ENCODE measurements at places on chromosomes 6 and 20.

- DNase-seq: no peak
These were observed 38.0 kb downstream of the RTN4IP1 start for GRCh38 chr6:106591111-106591825.

GRCh38 chr6:27375613-27376079 lies 12.9 kb upstream of the ZNF391 start:
- peak; percentile 10 for DNase-seq

- DNase-seq: no peak
These were observed 189.4 kb upstream of the RNF217 start for GRCh38 chr6:124772733-124773319.

DNA sequence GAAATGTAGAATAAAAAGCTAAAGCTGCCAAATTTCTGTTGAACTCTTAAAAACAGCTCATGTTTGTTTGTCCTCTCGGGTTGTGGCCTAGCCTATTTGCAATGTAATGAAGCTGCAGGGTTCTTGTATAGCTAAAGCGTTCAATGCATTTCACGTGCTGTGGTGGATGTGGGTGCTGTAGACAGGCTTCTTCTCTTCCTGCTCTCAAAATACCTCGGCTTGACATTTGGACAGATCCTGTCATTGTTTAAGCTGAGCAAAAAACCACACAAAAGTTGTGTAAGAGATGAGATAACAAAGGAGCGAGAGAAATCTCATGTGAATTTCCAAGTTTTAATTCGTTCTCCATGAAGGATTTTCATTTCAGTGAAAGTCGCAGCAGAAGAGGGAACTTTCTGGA lies 196.3 kb upstream of the UST start:
- DNase-seq: no peak

DNA sequence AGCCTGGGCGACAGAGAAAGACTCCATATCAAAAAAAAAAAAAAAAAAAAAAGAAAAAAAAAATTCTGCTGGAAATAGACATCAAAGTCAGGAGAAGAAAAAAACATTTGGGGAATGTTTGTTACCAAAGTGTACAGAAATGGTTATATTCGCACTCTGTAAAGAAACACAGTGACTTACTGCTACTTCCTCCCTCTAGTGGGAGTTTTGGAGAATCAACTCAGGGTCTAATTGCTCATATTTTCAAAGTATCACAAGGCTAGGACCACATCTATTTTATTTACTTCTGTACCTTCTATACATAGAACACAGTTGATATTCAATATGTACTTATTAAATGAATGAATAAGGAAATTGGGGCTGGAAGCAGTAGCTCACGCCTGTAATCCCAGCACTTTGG lies 24.4 kb downstream of the ARG1 start:
- DNase-seq: peak; percentile 11

- no peak for DNase-seq
These were observed 88.2 kb upstream of the DST start for GRCh38 chr6:56730663-56731529.

DNA sequence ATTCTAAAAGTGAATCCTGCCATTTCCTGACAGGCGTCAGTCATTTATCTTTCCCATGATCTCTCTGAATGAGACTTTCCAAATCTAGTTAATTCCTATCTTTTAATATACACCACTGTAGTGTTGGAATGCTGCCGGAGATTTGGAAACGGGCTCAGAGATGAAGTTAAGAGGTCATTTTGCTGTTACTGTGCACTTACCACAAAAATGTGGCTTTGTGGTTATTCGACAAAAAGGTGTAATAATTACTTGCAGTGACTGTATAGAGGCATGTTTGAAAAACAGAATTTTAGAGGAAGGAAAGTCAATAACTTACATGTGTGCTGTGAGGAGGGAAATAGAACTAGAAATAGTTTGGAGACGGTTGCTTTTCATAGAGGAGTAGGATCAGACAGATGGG lies 460.2 kb upstream of the BTBD3 start:
- no peak for DNase-seq

DNA sequence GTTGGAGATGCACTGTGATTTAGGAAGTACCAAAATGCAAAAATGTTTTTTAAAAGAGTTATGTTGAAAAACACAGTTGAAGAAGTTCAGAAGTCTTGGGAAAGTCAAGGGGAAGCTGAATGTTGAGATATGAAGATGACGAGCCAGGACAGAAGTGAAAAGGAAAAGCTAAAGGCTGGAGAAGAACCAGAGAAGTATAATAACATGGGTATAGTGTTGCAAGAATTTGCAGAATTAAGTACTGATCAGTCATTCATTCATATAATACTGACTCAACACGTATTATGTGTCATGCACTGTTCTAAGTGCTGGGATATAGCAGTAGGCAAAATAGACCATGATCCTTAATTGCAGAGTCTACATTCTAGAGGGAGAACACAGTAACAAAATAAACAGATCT lies 432.8 kb downstream of the CDC5L start:
- no peak for DNase-seq

DNA sequence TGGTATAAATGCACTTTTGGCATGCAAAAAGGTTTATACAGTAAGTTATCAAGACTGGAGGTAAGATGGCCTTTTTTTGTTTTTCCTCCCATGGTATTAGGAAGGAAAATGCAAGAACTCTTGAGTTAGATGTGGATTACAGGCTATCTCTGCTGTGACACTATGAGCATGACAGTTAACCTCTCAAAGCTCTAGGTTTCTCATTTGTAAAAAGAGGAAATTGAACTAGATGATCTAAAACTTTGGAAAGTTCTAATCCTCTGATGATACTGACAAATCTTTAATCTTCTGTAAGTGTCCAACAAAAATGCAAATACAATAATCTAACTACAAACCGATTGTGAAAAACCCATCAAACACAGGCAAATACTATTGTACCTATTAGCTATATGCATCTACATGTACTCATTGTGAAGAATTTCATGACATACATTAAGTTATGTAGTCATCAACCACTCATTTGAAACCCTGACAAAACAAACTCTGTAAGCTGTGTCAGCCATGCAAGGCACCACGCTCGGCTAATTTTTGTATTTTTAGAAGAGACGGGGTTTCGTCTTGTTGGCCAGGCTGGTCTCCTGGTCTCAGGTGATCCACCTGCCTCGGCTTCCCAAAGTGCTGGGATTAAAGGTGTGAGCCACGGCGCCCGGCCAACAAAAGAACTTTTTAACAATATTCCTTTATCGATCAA lies 4.2 kb downstream of the CDK19 start:
- DNase-seq: no peak

GRCh38 chr20:1291191-1291741 lies 25.2 kb downstream of the SNPH start:
- no peak for DNase-seq

DNA sequence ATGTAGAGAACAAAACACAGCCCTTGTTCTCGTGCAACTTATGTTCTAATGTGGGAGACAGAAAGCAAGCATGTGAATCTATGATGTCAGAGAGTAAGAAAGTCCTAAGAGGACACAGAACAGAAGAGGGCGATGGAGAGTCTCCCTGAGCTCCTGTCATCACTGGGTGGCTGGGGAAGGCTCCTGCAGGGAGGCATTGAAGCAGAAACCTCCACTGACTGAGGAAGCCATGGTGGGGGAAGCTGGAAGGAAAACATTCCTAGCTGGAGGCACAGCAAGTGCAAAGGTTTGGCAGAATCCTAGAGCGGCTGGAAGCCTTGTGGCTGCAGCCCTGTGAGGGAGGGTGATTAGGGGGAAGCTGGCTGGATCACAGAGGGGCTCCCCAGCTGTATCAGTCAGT lies 248.0 kb downstream of the CDH26 start:
- peak; percentile 7 for DNase-seq

DNA sequence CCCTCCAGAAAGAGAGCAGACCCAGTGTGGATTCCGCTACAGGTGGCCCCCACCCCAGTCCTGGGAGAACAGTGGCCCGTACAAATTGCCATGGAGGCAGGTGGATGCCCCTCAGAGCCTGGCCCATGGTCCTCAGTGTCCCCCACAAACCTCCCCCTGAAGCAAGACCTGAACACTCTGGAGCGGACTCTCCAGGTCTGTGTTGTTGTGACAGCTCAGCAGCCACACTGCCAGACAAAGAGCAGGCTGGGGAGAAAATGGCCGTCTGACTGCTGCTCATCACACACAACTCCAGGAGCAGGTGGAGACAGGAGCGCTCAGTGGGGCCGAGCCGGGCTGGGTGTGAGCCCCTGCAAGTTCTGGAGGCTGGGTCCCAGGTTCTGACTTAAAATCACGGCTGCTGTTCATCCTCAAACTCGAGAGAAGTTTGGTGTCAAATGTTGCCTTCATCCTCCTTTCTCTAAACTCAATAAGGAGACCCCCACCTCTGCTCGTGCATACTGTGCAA lies 241.8 kb downstream of the CDH4 start:
- no peak for DNase-seq

- DNase-seq: no peak
These were observed 16.4 kb downstream of the FRMD1 start for GRCh38 chr6:168062346-168063289.

DNA sequence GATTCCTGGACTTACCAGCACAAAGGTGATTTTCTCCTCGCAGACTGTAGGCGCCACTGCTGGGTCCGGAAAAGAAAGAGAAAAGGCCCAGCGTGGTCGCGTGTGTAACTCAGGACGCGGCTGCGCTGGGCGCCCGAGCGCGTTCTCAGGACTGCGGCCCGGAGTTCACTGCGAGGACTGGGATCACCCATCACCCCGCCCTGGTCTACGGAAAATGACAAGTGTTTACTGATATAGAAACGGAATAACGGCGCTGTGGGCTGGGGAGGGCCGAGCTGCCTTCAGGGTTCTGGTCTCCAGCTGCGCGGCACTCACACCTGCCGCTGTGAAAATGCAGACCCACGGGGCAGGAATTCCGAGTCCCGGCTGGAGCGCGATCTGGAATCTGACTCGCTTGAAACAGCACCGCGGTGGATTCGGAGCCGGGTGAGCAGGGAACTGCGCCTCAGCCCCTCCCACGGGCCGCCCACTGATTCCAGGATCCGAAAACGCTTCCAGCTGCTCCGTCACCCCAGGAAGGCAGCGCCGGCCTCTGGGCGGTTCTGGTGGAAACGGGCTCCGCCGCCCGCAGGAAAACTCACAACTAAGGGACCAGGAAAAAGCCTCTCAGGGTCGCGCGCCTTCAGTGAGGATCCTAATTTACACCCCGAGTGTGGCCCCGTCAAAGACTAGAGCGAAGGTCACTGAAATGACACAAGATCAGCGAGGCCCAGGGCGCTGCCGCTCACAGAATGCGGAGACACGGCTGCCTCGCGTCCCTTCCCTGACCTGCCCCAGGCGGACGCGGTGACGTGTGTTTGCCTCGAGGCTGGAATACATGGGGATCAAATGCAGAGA lies 34.5 kb downstream of the HLA-A start:
- peak; percentile 85 for DNase-seq

- DNase-seq: no peak
These were observed 57.6 kb upstream of the MAN1A1 start for GRCh38 chr6:119407156-119407555.

DNA sequence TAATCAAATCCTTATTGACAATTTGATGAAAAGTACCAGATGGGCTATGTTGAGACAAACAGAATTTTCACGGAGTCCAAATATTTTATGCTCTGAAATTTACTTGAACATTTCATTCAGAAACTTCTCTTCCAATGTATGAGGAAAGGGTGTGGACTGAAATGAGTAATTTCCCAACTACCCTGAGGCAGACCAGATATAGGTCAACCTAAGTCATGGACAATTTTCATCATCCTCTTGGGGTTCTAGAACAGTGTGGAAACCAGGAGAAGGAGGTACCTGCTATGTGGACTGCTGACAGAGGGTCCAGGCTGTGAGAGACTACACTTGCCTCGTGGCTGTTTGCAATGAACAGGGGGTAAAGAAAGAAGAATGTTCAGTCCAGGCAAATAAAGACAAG lies 323.0 kb downstream of the ESR1 start:
- no peak for DNase-seq

DNA sequence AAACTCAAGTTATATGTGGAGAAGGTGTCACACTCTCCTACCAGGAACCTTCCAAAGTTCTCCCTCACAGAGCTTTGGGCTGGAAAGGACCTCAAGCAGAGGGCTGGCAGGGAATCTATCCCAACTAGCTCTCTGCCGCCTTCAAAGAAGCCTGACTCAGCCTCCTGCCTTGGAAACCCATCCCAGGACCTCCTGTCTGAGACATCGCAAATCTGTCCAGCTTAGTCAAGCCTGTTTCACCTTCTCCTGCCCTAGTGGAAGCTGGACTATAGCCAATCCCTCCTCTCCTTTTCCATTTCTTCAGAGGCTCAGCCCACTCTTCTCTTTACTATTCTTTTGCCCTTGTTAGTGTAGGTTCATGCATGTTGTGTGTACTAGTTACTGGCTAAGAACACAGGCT lies 48.2 kb upstream of the FOXP4 start:
- no peak for DNase-seq

GRCh38 chr6:7219310-7219709 lies 93.7 kb downstream of the SSR1 start:
- peak; percentile 34 for DNase-seq

- DNase-seq: no peak
These were observed 110.6 kb upstream of the NHSL1 start for GRCh38 chr6:138609801-138610430.

GRCh38 chr6:135195041-135195440 lies 13.9 kb downstream of the MYB start:
- no peak for DNase-seq

- peak; percentile 54 for DNase-seq
These were observed 16.8 kb upstream of the ZMYND8 start for GRCh38 chr20:47373206-47373733.

- DNase-seq: no peak
These were observed 56.2 kb downstream of the MAP7 start for GRCh38 chr6:136494059-136494458.

DNA sequence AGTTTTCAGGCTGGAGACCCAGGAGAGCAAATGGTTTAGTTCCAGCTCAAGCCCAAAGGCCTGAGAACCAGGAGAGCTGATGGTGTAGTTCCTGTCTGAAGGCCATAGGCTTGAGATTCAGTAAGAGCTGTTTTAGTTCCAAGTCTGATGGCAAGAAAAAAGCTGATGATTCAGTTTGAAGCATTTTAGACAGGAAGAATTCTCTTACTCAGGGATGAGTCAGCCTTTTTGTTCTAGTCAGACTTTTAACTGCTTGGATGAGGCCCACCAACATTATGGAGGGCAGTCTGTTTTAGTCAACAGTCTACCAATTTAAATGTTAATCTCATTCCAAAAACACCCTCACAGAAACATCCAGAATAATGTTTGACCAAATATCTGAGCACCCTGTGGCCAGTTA lies 2.5 kb downstream of the ZSCAN26 start:
- DNase-seq: no peak

GRCh38 chr20:23003881-23004460 lies 31.1 kb upstream of the SSTR4 start:
- DNase-seq: no peak

GRCh38 chr6:4018924-4019236 lies 60.1 kb downstream of the FAM217A start:
- DNase-seq: no peak

All from small intestine (tissue), 16 donors.